Stimulated activated CD4-positive, alpha-beta T cell treated with anti-CD3 and anti-CD28 coated beads, Interleukin-1b, Interleukin-23, amount 100 ng/mL, for 1 hour (primary cell): ENCODE measurements at places on chromosomes 2 and 18.

GRCh38 chr18:51447351-51448342 is 250.2 kb upstream of the MEX3C start:
- no peak for DNase-seq

GRCh38 chr2:109324861-109325260 is 195.9 kb downstream of the SH3RF3 start:
- no peak for DNase-seq

DNA sequence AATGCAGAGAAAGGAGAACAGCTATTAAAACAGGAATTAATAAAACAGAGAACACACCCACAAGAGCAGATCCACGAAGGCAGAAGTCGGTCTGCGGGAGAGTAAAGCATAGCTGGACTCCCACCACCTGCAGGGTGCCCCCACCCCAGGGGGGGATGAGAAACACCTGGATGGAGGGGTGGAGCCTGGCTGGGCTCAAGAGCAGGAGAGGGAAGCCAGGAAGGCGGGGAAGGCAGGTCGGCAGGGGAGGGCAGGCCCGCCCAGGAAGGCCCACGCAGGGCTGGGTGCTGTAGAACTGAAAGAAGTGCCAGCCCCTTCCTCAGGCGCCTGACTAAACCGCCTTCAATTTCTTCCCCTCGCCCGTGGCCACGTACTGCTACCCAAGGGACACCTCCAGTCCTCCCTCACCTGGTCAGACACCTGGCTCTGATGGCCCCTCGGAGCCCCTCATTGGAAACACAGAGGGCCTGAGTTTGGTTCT is 175.4 kb downstream of the HDAC4 start:
- no peak for DNase-seq

DNA sequence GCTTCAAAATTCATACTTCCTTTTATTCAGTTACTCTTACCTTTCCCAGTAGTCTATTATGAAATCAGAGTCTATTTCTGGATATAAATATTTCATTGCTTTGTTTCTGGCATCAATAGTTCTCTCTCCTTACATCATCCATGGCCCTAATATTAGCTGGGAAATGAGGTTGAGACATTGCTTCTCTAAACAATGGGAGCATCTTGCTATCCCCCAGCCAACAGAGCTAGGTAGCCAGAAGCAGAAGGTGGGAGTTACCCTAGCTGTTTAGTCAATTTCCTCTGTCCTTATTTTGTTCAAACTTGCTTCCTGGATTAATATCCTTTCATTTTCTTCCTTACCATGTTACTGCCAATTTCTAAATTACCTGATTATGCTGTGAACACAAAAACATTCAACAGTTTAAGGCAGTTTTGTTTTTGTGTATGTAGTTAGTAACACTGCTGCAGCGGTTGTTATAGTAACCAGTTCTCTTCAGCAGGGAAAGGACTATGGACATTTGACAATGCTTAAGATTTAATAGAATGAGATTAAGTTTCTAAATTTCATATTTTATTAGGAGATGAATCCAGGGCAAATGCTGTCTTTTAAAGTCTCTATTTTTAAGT is 160.5 kb upstream of the KCNJ3 start:
- no peak for DNase-seq

GRCh38 chr2:74942263-74942662 is 16.2 kb upstream of the POLE4 start:
- no peak for DNase-seq

- peak; percentile 50 for DNase-seq
These were observed 8.6 kb upstream of the MTCL1 start for GRCh38 chr18:8696749-8697211.

- DNase-seq, result no peak
These were observed 4.4 kb downstream of the ONECUT2 start for GRCh38 chr18:57439609-57439968.

DNA sequence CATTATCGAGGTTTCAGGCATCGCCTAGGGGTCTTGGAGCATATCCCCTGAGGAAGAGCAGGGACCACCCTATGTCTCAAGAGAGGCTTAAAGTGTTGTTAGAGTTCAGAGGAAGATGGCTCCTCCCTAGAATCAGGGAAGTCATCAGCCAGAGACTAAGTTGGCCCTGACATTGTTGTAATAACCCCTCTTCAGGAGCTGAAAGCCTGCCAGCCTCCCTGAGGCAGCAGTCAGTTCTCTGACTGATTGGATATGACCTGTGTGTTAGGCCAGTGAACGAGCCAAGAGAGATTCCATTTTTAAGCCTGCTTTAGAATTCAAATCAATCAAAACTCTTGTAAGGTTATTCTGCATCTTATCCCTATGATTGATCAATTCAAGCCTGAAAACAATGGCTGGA is 34.9 kb downstream of the ARHGAP28 start:
- DNase-seq, result no peak

DNA sequence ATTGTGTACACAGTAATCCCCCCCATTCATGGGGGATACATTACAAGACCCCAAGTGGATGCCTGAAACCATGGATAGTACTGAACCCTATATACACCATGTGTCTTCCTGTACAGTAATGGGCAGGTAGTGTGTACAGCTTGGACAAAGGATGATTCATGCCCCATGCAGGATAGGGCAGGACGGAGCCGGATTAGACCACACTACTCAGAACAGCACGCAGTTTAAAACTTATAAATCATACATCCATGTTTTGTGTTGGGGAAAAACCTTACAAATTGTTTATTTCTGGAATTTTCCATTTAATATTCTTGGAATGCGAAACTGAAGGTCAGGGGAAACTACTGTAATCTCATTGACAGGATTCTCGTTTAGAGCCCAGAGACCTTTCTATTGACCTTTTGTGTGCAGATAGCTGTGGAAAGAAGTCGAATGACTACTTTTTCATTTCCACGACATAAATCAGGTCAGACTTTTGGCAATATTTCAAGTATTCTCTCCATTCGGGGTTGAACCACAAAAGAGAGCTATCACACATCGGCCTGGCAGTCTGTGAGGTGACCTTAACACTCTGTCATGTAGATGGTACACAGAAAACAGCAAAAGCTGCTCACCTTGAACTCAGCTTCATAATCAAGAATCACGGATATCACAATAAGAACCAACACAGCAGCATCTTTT is 9.9 kb upstream of the YPEL5 start:
- DNase-seq, result no peak
